Left forelimb (tissue), 1 donor: ENCODE measurements at places on chromosomes 5 and 9.

GRCh38 chr9:121981118-121981883 lies 111.8 kb downstream of the TTLL11 start:
- no peak for DNase-seq

GRCh38 chr5:67299231-67299735 lies 102.7 kb upstream of the CD180 start:
- DNase-seq, result no peak

GRCh38 chr5:74275171-74275992 lies 365.1 kb downstream of the ENC1 start:
- DNase-seq, result no peak

DNA sequence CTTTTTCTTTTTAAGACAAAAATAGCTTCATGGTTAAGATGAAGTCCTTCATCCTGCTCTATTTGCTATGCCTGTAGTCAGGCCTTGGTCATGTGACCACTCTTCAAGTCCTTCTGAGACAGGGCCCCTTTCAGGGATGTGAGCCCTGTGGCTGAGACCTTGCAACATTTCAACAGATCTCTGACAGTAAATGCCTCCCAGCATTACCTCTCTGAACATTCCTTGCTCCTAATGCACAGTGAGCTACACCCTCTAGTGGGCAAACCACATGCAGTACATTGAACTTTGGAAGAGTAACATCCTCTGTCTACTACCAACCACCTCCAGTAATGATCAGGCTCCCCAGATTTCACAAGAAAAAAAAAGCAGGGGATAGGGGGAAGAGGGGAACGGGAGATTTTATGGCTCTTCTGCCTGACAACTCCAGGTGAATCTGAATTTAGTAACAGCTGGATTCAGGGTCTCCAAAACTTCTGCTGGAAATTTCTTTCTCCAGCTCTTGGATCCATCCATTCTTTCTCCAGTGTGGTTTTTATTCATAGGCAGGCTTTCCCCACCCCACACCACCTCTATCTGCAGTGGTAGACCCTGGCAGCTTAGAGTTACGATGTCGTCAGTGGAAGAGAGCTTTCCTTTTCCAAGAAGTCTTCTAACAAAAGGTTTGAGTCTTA lies 8.9 kb upstream of the FBXO38 start:
- DNase-seq, result no peak

DNA sequence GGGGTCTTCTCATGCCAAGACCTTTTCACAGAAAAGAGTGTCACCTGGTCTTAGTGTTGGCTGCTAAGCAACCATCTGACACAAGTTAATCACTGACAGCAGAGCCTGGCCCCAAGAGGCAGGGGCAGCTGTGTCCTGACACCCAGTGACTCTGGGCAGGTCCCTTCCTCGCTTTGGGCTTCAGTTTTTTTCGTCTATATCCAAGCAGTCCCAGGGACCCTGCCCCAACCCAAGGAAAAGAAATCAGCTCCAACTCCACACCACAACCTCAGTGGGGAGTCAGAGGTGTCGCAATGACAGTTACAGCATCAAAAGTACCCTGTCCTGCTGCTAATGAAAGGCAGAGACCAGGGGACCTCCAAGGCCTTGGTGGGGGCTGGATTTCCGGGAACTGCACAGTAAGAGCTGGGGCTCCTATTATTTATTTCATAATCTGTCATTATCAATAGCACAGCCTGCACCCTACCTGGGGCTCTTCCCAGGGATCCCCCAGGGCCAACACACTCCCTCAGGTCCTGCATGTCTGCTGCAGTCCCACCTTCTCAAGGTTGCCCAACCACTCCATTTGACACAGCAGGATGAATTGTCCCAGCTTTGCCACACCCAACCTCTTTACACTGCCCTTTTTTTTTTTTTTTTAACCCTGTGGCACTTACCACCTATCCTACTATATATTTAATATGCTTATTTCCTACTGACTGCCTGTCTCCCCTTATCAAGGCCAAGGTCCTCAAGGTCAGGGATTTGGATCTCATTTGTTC lies 9.4 kb downstream of the ANKS6 start:
- DNase-seq, result peak; percentile 26

DNA sequence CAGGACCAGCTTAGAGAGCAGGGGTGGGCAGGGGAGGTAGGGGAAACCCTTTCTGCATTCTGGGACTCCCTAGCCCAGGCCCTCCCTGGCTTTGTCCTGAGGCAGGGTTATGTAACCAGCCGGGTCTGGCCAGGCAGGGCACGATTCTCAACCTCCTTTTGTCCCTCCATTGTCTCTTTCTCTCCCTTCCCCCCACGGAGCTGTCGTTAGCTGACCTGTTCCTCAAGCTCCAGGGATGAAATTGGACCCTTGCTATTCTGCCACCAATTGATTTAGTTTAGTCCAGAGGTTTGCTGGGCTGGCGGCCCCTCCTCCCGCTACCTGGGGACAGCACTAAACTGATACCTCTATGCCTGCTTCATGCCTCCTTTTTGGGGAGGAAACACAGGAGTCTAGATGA lies 9.4 kb upstream of the NDST1 start:
- no peak for DNase-seq

DNA sequence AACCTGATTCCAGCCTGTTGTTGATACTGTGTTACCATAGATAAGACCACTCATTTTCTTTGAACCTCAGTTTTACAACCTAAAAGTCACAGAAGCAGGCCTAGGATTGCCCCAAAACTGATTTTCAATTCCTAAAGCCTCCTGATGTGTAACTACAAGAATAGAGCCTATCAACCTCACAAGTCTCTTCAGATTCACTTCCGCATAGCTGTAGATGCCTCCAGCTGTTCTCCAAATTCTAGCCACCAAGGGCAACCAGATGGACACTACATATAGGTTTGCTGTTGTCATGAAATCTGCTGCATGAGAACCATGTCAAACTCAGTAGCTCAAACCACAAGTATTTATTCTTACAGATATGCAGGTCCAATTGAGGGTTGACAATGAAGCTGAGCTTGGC lies 143.5 kb downstream of the SPATA31D1 start:
- no peak for DNase-seq

GRCh38 chr5:36403632-36404311 lies 102.1 kb upstream of the RANBP3L start:
- DNase-seq, result no peak
